ENCODE measurements at places on chromosomes 7 and 10. TPM values are rescaled to one million over a fixed set of nuclear protein-coding genes. Genes with fewer than 3 reads are reported as not detected.

HOXA6 gene
- total RNA-seq: not detected

AOAH gene
- 19.4 TPM for total RNA-seq

SMO gene
- total RNA-seq: 0.20 TPM

UNCX gene
- total RNA-seq: not detected

ANKRD7 gene
- total RNA-seq: not detected

RPEL1 gene
- total RNA-seq: not detected

NRG3 gene
- total RNA-seq: not detected

ALDH18A1 gene
- 46.8 TPM for total RNA-seq

JCAD gene
- total RNA-seq: 0.03 TPM

STEAP1 gene
- total RNA-seq: not detected

FAM13C gene
- not detected for total RNA-seq

SPOCK2 gene
- total RNA-seq: 370 TPM

OPALIN gene
- not detected for total RNA-seq
